ENCODE measurements at places on chromosomes 16 and 17.
A peak's percentile ranks its signal among the peaks of the same experiment; 100 is the strongest.

DNA sequence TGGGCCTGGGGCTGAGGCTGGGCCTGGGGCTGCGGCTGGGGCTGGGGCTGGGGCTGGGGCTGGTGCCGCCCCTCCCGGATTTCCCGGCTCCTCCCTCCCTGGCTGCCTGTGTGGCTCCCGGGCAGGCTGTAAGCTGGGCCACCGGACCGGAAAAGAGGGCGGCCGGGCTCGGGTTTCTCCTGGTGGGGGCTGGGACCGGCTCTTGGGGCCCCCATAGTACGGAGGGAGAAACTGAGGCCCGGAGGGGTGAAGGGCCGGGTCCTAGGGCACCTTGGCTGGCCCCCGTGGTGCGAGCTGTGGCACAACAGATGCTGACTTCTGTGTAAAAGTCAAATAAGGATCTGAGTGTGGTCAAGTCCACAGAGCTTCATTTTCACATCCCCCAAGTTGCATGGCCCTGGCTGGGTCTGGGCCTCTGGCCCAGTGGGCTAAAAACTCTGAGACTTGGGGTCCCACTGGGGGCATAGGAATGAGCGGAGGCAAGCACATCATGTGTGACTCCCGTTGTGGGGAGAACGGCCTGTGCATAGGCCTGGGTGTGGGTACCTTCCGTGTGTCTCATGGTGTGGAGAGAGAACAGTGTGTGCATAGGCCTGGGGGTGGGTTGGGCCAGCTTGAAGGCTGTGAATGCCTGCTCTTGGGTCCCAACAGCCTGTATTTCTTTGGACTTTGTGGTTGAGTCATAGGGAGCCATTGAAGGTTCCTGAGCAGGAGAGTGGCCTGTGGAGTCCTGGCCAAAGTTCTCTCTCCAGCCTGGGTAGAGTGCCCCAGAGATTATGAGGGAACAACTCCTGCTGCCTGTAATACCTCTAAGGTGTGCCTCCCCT lies 123.9 kb upstream of the CIBAR2 start:
- peak; percentile 44 for DNase-seq

GRCh38 chr17:68634345-68634876 lies 33.2 kb upstream of the FAM20A start:
- no peak for DNase-seq

DNA sequence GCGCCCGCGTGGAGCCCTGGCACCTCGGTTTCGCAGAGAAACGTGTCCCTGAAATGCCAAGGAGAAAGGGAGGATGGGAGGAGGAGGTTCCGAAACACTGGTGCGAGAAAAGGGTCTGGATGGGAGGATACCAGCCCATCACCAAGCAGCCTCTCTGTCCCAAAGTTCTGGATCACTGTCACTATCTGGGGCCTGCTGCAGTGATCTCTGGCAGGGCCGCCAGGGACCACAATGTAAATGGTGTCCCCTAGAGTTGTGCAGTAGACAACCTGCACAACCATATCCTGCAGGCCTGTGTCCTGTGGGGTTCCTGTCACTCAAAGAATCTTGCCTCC lies 229.3 kb downstream of the C16orf78 start:
- DNase-seq = no peak

GRCh38 chr17:8753136-8753975 lies 5.0 kb downstream of the SPDYE4 start:
- no peak for DNase-seq

DNA sequence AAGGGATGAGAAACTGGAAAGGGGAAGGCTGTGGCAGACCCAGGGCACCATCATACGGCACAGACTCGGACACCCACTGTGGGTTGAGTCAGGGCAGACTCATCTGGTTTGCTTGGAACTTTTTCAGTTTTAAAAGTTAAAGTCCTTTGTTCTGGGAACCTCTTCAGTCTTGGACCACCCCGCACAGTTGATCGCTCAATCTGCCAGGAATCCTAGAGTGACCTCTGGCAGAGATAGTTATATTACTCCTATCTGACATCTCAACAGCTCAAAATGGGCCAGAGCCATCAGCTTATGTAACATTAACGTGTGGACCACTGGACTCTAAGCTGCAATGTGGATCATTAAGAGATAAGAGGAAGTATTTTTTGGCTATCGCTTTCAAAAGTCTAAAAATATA lies 164.3 kb downstream of the ABCA8 start:
- DNase-seq = peak; percentile 21

DNA sequence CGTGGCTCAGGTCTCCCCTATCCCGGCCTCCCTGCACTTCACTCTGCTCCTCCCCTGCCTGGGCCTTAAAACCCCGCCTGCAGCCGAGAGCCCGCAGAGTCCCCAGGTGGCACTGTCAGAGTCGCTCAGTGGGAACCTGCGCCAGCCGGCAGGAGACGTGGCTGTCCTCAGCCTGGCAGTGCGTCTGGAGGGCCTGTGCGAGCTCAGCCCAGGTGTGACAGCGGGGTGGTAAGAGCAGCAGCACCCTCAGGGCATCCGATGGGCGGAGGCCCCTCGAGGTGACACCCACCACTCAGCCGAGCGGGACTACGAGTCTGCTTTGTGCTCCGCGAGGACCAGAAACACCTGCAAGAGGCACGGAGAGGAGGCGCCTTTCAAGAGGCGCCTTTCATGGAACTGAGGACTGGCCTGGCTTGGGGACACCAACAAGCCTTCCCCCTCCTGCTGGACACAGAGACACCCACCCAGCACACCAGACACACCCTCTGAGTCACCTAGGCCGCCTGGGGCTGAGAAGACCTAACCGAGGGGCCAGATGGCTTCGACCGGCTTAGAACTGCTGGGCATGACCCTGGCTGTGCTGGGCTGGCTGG lies at the start of gene CLDN9:
TSS of gene CLDN9 (plus strand) at position 96 of the 593 bp plus-strand sequence. CDS start at position 536, 440 bp downstream.
- no peak for DNase-seq

DNA sequence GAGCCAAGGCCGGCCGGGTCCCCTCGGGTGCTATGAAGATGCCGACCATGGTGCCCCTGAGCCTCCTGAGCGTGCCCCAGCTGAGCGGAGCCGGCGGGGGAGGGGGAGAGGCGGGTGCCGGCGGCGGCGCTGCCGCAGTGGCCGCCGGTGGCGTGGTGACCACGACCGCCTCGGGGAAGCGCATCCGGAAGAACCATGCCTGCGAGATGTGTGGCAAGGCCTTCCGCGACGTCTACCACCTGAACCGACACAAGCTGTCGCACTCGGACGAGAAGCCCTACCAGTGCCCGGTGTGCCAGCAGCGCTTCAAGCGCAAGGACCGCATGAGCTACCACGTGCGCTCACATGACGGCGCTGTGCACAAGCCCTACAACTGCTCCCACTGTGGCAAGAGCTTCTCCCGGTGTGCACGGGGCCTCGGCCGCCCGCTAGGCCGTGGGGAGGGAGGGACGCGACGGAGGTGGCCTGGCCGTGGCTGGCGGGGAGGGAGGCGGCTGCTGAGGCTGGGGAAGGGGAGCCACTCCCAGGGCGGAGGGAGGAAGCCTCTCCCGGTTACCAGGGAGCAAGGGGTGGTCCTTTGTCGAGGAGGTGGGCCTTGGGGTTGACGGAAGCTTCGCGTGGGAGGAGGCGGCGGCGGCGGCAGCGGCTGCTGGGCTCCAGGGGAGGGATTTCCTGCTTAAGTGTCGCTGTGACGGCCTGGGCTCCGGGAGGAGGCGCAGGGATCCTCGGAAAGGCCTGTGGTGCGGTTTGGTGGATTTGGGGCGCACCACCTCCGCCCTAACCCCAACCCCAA lies 1.3 kb downstream of the MAZ start:
- peak; percentile 85 for DNase-seq

DNA sequence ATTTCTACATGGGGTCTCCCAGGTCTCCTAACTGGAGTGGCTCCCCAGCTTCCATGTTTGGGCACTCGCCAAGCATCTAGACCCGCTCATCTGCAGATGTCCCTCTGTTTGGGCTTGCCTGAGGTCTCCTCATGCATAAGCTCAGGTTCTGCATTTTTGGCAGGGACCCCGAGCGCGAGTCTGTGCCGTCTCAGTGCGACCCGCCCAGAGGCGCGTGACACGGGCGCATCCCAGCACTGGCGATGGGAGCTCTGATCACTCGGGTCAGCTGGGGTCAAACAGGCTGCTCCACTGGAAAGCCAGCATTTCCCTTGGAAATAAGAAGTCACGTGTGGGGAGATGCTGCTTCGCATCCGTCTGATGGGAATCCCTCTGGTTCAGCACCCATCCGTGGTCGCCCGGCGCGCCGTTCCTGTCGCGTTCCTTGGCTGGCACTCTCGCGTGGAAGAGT lies 56.9 kb upstream of the FASN start:
- DNase-seq = no peak

GRCh38 chr17:78889531-78889930 lies 13.5 kb downstream of the CEP295NL start:
- DNase-seq = peak; percentile 76

- no peak for DNase-seq
Observed at GRCh38 chr17:46152423-46152822, 40.8 kb downstream of the KANSL1 start.

GRCh38 chr16:67198238-67198734 lies 645 bp upstream of the ELMO3 start:
- DNase-seq = peak; percentile 40

DNA sequence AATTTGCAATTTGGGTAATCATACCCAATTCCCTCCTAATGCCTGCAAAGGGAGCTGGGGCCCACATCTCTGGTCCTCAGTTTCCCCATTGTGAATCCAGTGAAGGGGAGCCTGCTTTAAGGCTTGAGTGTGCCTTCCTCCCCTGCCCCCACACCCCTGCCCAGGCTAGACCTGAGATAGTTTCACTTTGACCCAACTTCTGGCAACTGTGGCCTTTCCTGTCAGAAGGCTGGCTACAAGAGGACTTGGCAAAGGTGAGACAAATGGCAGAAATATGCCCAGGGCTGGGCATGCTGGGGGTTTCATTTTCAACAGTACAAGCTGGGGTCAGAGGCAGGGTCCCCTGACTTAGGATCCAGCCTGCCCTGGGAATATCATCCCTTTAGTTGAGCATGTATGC lies 10.0 kb downstream of the SOCS1 start:
- no peak for DNase-seq

DNA sequence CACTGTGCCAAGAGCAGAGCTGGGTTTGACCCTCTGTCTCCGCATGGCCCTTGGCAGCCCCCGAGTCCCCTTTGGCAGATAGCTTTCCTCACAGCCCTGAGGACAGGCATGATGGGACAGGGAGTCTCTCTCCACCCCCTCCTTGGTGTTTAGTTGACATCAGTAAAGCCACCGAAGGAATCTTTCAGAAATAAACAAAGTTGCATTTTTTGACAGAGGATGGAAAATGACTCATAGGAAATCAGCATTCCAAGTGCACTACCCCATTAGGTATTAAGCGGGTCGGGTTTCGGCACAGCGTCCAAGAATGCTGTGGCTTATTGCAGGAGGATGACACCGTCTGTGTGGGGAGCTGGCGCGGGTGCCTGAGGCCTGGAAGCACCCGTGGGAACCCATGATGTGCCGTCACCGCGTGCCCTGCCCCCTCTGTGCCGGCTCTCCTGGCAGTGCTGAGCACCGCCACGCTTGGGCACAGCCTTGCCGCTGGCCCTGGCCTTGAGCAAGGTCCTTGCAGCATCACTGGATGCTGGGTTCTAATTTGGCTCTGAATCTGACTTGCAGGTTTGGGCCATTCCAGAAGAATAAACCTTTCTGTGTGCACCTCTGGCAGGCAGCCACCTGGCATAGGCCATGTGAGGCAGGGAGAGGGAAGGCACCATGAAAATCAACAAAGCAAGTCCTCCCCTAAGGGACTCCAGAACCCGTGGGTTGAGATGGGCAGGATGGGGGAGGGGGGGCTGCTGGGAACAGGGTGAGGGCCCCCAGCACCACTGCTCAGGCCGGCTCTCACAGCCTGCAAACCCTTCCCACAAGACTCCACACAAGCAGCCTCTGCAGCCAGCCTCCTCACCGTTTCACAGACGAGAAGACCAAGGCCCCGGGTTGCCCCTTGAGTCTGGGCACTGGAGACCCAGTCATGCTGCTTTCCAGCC lies 50.5 kb upstream of the ZNF469 start:
- no peak for DNase-seq

GRCh38 chr16:49348408-49349176 lies 25.0 kb upstream of the C16orf78 start:
- no peak for DNase-seq

DNA sequence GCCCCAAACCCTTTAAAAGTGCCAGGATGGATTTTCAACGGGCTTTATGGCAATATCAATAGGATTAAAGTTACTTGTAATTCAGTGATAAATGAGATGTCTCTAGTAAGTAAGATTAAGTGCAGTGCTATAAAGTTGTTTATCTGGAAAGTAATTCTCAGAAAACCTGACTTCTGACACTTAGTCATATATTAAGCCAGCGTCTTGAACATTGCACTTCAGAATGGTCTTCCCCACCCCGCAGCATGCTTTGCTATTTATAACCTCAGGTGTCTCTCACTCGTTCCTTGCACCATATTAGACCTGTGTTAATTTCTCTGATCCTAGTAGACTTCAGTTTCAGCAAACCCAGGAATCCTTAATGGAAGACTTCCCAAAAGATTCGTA lies 2.1 kb upstream of the MAF start:
- no peak for DNase-seq

GRCh38 chr16:80441935-80442334 lies 98.9 kb upstream of the DYNLRB2 start:
- no peak for DNase-seq

- DNase-seq = no peak
Observed at GRCh38 chr16:46569231-46569735, 51.9 kb downstream of the SHCBP1 start.

- DNase-seq = no peak
Observed at GRCh38 chr17:41620583-41621434, 3.6 kb downstream of the KRT17 start.

- DNase-seq = no peak
Observed at GRCh38 chr17:63316100-63316499, 130.0 kb downstream of the CYB561 start.

- peak; percentile 12 for DNase-seq
Observed at GRCh38 chr16:30760001-30760559, 1.8 kb downstream of the CFAP119 start.

DNA sequence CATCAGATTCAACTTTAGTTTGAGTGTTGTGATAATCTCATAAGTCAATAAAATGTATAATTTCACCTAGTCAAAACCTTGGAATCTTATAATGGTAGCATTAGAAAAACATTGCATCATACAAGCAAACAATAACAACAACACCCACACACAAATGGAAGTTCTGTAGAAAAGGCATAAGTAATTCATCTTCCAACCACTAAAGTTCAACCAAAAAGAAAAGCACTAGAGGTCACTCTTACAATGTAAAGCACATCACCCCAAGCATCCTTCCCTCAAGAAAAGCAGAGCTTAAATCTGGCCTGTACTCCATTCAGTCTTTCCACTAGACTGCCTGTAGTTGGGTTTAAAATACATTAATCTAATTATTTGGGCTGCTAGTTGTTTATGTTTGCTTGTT lies 1.8 kb downstream of the CNTNAP4 start:
- peak; percentile 9 for DNase-seq

- no peak for DNase-seq
Observed at GRCh38 chr17:44132275-44132821, 8.9 kb upstream of the HDAC5 start.
